Karpas-422 (cell line): ENCODE measurements at places on chromosomes 11 and 22.

DNA sequence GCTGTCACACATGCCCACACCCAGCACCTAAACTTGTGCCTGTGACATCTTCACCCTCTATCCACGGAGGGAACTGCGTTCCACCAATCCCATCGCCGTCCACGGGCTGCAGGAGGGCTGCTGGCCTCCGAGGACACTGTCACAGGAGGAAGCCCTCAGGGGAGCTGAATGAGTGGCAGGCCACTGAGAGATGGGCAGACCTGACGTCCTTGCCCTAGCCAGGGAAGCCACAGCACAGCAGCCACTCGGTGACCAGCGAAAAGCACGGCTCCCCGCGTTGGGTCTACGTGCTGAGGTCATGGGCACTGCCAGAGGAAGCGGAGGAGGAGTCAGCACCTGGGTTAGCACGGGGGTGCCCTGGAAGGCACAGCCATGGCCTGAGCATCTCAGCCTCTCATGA lies 50.5 kb downstream of the IGSF9B start:
- no peak for DNase-seq

DNA sequence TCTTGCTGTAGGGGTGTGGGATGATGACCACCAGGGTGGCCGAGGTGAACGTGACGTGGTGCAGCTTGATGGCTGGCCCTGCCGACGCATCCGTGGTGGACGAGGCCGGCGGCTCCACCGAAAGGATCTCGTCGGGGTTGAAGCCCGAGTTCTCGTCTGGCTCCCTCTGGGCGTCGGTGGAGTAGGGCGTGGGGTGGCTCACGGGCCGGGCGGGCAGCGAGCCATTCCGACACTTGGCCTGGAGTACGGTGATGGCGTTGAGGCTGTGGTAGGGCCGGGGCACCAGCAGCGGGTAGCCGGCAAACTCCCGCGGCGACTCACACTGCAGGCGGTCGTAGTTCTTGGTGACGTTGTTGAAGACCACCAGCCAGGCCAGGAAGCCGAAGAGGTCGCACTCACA lies 52.7 kb downstream of the ELFN2 start:
- no peak for DNase-seq

- DNase-seq = no peak
Observed at GRCh38 chr22:22442928-22443709, 65.4 kb downstream of the ZNF280B start.

GRCh38 chr22:20404881-20405280 lies 10.9 kb downstream of the ZNF74 start:
- DNase-seq = no peak

- no peak for DNase-seq
Observed at GRCh38 chr11:24400059-24400665, 96.7 kb upstream of the LUZP2 start.

- DNase-seq = no peak
Observed at GRCh38 chr11:125483592-125483991, 12.5 kb downstream of the FEZ1 start.

- DNase-seq = no peak
Observed at GRCh38 chr11:112525844-112526590, 265.4 kb upstream of the PLET1 start.

DNA sequence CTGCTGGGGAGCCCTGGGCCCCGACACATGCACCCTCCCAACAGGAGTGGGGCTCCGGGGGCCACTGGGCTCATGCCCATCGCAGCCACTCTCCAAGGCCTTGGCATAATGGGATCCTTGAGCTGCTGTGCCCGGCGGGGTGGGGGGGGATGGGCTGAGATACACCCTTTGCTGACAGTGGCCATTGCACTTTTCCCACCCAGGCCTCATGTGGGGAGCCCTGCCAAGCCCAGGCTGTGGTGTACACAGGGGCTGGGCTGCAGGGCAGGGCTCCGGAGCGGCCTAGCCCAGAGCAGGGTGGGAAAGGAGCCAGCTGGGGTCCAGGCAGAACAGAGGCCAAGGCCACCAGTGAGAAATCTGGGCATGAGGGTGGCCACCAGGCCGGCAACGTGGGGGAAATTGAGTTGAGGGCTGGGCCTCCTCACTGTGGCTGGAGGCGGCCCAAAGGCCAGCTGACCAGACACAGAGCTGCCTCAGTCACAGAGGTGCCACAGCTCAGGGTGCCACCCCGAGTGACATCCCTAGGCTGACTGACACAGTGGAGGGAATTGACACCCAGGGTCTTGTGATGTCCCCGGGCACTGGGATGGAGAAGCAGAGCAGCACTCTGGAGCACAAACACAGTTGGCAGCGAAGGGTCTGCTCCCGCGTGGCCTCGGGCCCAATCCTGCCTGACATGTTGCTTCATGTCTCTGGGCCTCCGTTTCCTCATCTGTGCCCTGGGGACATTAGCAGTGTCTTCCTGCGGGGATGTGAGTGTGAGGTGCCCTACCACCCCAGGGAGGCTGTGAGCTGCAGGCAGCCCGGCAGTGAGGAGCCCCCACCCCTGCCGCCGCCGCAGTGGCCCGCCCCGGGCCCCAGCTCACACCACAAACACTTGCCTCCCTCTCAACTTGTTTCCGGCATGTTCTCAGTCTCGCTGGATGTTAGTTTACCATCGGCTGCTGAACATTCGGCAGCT lies 30.4 kb downstream of the RTN4R start:
- DNase-seq = no peak

- no peak for DNase-seq
Observed at GRCh38 chr11:9025101-9025850, 21.5 kb upstream of the NRIP3 start.
